GDM1 (cell line): ENCODE measurements at places on chromosomes 1 and 21.

DNA sequence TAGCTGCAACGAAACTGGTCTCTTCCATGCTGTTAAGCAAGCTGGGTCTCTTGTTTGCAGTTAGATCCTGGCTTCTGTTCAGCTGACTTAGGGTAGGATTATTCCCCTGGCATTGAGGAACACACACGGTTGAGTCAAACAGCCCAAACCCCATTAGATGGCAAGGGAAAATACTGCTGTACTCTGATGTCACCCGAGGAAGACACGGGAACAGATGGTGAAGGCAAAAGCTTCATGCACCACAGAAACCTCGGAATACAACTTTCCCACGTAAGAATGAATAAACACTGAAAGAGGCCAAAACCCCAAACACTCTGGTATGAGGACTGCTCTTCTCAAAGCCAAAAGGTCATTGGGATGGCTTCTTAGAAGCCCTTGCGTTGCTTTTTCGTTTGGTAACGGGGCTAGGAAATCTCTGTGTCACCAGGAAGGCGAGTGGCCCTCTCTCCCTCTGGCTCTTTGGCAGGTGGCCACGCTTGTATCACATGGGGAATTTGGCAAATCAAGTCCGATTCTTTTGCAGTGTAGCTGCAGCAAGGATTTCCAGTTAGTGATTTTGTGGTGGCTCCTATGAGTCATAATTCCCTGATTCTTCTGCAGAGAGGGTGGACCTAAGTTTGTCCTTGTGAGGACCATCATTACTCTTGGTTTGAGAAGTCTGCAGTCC, 16.7 kb upstream of the LYST start:
- DNase-seq = no peak

GRCh38 chr21:45091550-45092322, 17.4 kb downstream of the ADARB1 start:
- DNase-seq = no peak

GRCh38 chr1:40808909-40809308, 25.3 kb downstream of the KCNQ4 start:
- DNase-seq = no peak

GRCh38 chr21:31092832-31093625, 54.8 kb upstream of the KRTAP19-8 start:
- DNase-seq = no peak

DNA sequence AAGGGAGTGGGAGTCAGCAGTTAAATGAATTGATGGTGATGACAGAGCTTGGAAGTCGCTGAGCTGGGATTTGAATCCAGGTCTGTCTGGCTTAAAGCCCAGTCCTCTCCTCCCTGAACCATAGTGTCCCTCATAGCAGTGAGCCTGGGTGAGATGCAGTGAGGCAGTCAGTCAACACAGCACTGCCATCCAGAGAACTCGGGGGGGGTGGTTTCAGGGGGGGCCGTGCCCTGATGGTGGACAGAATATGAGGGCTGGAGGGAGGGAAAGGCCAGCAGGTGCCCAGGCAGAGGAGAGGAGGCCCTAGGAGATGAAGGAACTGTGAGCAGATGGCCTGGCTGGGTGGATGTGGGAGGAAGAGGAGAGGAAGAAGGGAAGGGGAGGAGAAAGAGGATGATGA, 405.6 kb downstream of the PTPRU start:
- DNase-seq = no peak

- DNase-seq = no peak
Observed at GRCh38 chr1:5448486-5448885, 543.7 kb downstream of the NPHP4 start.

DNA sequence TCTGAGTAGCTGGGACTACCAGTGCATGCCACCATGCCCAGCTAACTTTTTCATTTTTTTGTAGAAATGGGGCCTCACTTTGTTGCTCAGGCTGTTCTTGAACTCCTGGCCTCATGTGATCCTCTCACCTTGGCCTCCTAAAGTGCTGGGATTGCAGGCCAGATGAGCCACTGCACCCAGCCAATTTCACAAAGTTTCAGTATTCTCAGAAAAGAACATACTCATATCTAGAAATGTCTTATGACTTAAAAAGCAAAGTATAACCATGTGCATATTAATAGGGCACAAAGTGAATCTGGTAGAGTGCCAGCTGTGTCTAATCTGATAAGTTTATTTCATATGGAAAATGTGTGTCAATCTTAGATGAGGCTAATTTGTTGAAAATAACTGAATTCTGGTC, 87.5 kb upstream of the CACYBP start:
- no peak for DNase-seq

DNA sequence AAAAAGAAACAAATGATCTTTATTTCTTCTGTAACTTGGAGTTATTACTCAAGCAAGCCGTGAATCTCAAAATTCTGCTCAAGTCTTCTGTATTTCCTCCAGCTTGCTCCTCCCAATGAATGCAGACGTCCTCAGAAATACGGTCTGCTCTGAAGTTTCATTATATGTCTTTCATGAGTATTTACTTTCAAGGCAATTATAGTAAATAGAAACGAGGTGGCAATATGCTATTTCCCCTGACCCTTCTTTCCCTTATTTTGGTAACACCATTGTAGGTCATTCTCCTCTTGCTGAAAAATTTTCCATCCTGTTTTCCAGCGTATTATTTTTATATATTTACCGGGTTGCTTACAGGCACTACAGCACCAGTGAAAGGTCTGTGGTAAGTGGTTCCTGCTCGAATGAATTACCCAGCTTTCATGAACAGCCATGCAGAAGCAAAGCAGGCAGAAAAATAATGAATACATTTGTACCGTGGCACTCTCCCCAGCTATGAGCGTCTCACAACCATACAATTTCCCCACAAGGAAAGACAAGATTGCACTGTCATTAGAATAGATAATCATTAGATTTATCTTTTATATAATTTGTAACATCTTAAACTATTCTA, 350.9 kb upstream of the PKN2 start:
- DNase-seq = no peak

DNA sequence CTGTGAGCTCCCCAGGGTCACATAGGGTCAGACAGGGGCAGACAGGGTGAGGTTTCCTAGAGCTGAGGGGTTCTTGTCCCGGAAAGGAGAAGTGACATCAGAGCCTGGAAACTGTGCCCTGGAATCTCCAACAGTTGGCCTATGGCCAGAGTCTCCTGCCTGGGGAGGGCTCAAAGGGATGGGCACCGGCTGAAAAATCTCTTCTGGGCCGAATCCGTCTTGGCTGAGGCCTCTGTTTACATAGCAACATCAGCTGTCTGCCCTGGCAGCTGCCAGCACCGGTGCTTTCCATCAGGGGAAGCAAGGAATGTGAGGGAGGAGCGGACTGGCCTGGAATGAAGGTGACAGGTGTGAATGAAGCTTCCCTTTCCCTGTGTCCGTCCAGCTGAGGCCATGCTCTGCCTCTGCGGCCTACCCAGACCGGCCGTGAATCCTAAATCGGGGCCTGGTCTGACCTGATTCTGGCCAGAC, 30.7 kb downstream of the VASH2 start:
- no peak for DNase-seq

DNA sequence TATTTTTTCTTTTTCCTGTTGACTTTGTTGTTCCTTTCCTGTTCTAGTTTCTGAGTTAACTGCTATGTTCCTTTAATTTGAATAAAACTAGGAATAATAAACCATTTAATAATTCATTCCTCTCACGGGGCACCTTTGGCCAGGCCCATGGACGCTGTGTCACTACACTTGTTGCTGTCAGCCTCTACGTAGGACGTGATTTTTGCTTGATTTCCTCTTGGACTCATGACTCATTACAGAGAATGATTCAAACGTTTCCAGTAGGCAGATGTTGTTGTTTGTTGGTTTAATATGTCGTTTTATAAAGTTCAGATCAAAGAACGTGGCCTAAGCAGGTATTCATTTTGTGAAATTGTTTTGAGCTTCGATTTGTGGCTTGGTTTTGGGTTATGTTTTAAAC, 9.1 kb upstream of the SLC19A1 start:
- DNase-seq = peak; percentile 43

GRCh38 chr1:61318319-61319125, 236.2 kb downstream of the NFIA start:
- no peak for DNase-seq

DNA sequence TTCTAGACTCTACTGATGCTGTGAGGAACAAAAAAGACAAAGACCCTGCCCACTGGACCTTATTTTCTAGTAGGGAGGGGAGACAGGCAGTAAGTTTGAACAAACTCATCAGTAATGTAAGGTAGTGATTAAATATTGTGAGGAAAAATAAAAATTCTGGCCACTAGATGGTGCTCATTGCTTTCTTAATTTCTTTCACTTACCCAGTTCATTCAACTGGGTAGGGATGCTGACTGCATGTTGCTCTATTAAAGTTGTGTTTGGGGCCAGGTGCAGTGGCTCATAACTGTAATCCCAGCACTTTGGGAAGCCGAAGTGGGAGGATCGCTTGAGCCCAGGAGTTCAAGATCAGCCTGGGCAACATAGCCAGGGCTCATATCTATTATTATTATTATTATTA, 6.3 kb upstream of the KYAT3 start:
- DNase-seq = peak; percentile 22

- no peak for DNase-seq
Observed at GRCh38 chr1:234675572-234675971, 65.6 kb upstream of the IRF2BP2 start.

DNA sequence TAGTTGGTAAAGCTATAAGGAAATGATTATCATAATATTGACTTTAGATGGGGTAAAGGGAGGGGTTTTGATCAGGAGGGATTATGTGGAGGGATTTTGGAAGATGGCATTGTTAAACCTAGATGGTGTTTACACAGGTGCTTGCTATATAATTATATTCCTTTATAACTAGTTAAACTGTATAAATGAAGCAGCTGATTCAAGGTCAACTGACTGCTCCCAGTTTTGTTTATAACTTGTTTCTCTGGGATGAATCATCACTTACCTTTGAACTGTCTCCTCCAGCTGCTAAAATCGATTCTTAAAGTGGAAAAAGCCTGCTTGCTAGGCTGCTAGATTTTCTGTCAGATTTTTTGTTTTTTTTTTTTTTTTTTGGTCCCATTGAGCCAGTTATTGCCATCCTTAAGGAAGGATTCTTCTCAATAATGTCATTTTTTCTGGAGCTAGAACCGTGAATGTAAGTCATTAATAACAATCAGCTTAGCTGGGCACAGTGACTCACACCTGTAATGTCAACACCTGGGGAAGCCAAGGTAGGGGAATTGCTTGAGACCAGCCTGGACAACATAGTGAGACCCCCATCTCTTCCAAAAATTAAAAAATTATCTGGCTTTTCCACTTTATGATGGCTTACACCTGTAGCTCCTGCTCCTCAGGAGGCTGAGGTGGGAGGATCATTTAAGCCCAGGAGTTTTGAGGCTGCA, 153.2 kb downstream of the PIK3R3 start:
- no peak for DNase-seq

DNA sequence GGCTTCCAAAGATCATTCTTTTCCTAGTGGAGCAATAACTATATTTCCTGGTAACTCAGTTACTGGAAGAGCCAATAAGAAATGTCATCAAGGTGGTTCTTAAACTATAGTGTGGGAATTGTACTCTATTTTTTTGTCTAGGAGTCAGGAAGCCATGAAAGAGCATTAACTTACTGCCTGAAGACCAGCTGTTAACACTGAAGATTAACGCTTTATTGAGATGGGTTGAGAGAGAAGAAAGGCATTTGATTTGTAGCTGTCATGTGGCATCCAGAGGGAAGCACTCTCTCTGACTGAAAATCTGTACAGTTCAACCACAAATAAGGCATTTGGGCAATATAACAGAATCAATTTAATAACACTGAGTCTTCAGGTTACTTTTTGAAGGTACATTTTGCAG, 76.0 kb downstream of the DNM3 start:
- DNase-seq = no peak

DNA sequence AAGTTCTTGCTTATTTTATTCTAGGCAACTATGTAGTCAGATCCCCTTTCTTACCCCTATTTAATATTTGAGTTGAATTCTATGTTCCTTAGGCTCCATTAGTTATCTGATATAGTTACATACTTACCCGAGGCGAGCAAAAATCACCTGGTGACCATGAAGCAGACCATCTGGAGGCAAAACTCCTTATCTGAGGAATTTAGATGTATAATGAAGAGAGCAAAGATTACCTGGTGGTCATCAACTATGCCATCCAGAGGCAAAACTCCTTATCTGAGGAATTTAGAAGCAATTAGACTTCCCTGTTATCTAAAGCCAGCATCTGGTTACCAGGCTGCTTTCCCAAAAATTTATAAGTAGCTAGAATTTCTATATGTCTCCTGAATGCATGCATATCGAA, 129.9 kb downstream of the PATJ start:
- no peak for DNase-seq

DNA sequence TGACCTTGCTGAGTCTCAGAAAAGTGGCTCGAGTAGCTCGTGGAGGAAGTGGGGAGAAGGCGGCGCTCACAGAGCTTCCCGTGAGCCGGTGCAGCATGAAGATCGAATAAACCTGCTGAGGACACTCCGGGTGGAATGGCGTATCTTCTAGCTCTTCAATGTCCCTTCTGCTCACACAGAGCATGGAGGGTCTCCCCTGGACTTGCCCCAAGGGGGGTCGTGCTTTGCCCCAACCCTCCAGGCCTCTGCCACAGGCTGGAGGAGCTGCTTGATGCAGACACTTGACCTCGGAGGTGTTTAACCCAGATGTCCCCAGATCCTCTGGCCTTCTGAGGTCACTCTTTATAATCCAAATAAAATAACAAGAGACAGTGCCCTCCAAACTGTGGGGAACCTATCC, 2.2 kb upstream of the KRTAP10-12 start:
- no peak for DNase-seq

DNA sequence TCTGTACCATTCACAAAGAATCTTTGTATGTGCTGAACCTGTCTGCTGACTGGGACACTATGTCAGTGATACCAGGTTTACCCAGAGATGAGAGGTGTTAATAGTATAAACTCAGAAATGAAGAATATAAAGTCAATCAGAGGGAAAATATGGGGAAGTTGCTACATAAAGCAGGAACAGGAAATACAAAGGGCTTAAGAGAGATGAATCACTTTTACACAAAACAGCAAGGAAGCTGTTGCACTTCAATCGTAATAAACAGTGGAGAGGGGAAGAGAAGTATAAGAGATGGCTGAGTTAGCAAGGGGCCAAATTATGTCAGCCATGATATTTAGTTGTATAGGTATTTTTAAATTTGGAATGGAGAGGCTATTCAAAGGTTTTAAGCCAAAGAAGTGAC, 890.2 kb upstream of the NCAM2 start:
- peak; percentile 5 for DNase-seq

- DNase-seq = no peak
Observed at GRCh38 chr1:97170300-97170699, 448.7 kb downstream of the PTBP2 start.

DNA sequence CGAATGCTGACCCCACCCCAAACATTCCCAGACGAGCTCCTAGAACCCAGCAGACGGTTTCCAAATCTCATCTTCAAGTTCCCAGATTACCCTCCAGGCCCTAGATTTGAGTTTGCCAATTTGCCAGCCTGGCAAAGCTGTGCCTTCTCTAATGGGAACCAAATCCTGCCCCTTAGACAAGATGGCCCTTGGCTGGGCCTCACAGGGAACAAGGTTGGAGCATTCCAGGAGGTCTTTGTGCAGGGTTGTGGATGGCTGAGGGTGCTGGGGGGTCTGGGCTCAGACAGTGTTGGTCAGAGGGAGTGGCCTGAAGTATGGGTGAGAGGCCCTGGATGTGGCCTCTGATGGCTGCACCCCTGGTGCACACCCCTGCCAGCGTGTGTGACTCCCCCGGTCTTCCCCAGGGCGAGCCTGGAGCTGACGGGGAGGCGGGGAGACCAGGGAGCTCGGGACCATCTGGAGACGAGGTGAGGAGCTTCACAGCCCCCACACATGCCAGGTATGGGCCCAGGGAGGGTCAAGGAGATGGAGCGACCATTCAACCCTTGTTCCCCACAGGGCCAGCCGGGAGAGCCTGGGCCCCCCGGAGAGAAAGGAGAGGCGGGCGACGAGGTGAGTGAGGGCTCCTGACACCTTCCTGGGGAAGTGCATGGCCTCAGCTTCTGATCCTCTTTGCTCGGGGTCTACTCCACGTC, 10.2 kb downstream of the COL6A1 start:
- DNase-seq = no peak
